ENCODE measurements at places on chromosomes 13 and 19.

- no peak for DNase-seq
These were observed 574.8 kb downstream of the IRS2 start for GRCh38 chr13:109211616-109212015.

DNA sequence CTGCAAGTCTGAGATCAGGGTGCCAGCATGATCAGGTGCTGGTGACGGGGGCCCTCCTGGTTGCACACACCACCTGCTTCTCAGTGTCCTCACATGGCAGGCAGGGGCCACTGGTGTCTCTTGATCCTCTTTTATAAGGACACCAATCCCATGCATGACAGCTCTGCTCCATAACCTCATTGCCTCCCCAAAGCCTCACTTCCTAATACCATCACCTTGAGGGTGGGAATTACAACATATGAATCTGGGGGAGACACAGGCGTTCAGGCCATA is 15.0 kb upstream of the MIER2 start:
- no peak for DNase-seq

GRCh38 chr13:22110368-22110767 is 439.5 kb downstream of the FGF9 start:
- no peak for DNase-seq

DNA sequence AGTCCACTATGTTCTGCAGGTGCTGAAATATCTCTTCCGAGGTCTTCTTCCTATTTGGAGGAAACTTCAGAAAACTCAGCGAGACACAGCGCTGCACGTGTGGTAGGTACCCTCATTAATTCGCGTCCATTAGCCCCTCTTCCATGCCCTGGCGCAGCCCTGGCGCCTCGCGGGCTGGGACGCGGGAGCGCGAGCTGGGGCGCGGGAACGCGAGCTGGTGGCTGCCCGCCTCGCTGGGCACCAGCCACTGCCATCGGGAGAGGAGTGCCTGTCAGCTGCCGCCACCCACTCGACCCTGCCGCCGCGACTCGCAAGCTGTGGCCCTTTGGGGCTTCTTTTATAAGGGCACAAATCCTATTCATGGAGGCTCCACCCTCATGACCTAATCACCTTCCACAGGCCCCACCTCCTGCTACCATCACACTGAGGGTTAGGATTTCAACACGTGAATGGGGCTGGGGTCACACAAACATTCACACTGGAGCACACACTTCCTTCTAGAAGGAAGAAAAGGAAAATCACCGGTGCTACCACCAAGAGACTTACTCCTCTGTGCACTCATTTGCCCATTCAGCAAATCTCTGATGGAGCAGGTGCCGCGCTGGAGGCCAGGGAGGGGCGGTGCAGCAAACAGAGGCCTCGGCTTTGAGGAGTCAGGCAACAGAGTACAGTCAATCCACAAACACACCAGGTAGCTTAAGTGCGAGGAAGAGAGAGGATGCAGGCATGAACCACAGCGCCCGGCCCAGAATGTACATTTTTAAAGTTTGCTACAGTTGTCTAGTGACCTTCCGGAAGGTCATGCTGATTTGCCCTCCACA is 43.0 kb upstream of the LATS2 start:
- DNase-seq = no peak

DNA sequence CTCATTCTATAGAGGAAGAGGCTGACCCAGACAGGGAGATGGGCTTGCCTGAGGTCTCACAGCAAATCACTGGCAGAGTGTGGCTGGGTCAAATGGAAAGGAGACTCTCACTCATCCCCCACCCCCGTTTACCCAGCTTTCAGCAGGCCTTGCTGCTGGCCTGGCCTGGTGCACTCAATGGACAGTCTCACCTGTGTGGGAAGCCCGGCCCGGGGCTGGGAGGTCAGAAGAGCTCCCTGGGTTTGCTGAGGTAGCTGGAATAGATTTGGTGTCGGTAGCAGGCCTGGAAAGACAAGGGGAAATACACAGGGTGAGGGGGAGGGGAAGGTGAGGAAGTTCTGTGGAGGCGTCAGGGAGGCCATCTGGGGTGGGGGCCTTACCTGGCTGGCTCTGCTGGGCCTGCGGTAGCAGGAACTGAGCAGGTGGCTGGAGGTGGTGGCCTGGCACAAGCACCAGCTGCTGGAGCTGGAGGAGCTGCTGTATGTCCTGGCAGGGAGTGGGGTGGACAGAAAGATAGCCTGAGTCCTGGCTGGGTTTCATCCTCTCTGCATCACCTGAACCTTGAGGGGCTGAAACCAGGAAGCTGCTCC is 23.5 kb downstream of the ZNF574 start:
- no peak for DNase-seq

DNA sequence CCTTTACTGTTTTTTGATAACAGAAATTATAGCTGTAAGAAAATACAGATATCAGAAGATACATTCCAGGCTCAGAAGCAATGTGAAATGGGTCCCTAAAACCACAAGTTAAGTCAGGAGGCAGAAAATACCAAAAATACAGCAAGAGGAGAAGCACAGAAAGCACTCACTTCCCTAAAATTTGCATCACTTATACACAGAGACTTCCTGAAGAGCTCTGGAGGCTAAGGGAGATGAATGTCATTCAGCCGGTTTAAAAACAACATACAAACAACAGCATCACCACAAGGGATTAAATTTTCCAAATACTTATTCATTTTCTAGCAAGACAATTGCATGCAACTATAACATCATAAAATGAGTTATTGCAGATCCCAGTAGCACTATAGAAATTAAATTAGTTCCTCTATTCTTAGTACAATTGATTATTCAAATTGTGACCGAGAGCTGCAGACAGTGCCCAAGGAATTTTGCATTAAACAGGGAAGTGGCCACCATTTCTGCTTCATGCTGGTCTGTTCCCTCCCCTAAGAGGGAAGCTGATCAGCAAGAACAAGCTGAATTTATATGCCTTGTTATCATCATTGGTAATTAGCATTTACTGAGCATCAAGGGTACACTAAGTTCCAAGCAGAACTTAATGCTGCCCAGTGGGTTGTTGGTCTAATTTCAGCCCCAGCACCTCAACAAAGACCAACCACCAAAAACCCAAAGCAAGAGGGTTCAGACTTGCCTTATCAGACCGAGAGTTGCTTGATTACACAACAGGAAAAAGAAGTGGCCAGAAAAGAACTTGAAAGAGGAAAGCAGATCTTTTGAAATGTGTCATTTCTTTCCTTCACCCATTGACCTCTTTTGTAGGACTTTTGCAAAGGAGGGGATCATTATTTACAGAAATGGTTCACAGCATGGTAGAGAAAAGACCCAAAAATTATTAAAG is 140.7 kb downstream of the KCTD12 start:
- no peak for DNase-seq

DNA sequence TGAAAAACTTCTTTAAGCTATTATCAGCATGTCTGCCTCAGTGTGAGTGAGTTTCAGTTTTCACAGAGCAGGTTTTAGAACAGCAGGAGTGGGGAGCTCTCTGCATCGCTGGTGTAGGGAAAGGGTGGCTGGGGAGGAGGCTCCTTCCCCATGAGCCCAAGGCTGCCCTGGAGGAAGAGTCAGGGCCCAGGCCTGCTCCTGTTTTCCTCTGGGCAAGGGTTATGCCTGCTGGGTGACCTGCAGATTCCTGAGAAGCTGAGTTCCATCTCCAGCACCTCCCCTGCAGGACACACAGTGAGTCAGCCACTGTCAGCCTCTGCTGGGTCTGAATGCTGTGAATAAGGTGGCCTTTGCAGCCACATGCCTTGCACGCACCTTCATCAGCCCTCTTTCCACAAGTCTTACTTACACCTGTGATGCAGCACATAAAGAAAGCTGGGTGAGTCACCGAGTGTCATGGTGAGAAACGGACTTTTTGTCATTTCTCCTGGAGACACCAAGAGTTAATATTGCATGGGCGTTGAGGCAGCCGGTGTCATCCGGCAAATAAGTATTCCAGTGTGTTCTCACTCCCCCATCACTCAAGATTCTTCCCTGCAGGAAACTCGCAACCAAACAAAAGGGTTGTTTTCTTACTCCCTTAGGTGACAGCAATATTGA is 186.4 kb upstream of the KL start:
- no peak for DNase-seq

GRCh38 chr13:98854448-98854847 is 102.0 kb upstream of the SLC15A1 start:
- DNase-seq = no peak

- no peak for DNase-seq
These were observed 1.5 kb downstream of the NFIC start for GRCh38 chr19:3367628-3368440.

Measured in neuronal stem cell (in vitro differentiated cells).